ENCODE measurements at places on chromosomes 6 and 20.
A peak's percentile ranks its signal among the peaks of the same experiment; 100 is the strongest.

DNA sequence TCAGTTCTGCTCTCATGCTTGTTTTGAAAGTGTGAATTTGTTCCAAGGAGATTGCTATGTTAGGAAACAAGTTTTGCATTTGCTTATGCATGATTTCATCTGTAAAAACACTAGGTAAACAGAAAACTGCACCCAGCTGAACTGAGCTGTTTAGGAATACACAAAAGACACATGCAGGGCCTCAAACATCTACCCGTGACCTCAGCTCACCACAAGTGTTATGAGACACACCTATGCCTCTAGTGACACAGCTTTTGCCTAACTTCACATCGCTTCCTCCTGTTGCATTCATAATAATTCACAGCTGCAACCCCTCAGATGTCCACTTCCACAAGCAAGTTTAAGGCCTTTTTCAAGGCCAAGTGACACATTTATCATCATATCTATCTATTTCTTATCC, 98.0 kb upstream of the SLC24A3 start:
- no peak for DNase-seq

- no peak for DNase-seq
Measured at GRCh38 chr6:129709196-129709768, 695 bp downstream of the ARHGAP18 start.

- no peak for DNase-seq
Measured at GRCh38 chr6:35677456-35677855, 11.3 kb downstream of the FKBP5 start.

DNA sequence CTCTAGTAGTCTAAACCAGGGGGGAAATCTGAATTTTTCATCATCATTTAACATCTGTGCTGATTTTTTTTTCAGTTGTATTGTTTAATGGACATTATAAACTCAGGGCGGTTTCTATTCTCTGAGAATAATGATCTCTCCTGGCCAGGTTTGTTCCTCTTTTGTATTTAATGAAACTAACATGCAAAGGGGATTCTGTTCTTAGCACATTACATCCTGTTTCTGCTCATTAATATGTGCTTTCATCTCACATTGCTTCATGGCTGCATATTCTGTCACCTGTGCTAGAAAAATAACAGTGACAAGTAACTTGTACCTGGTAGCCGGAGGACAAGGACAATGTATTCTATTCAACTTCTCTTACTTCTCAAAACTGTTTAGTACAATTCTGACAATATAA, 806 bp downstream of the HLA-DOB start:
- DNase-seq = no peak

- no peak for DNase-seq
Measured at GRCh38 chr20:32021091-32021490, 10.9 kb downstream of the CCM2L start.

DNA sequence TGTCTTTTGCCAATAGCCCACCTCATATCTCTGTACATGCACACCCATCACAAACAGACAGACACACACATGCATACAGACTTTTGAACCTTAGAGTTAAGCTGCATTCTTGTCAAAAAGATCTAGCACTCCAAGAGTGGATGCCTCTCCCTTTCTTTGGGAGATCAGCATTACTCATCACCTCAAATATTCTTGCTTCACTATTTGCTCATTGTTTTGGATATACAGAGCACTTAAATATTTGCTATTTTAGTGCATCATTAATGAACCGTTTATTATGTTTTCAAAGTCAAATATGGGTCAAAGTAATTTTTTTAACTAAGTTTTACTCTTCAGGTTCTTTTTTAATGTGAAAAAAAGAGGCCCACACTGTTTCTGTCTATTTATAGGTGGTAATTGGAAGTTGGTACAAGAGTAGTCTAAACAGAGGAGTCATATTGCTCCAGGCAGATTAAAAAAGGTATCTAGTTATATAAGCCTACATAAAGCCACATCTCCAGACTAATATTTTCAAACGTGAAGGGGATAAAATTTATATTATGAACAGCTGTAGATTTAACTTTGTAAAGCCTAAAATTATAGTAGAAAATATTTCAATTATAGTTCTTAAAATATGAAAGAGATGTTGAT, 102.6 kb downstream of the FLRT3 start:
- DNase-seq = no peak

DNA sequence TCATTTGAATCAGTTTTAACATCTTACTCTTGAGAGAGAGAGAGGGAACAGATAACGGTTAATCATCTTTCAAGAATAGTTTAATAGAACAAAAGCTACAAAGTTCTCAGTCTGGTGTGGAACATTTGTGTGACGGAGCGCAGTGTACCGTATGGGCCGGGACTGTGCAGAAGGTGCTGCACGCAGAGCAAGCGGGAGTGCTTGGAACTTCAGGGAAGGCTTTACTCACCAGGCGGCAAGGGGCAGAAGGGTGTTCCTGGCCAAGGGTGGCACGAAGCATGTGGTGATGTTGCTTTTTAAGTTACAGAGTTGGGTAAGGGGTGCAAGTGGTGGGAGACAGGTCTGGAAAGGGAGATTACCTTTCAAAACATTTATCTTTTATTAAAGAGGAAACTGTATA, 95.7 kb downstream of the TULP4 start:
- no peak for DNase-seq

DNA sequence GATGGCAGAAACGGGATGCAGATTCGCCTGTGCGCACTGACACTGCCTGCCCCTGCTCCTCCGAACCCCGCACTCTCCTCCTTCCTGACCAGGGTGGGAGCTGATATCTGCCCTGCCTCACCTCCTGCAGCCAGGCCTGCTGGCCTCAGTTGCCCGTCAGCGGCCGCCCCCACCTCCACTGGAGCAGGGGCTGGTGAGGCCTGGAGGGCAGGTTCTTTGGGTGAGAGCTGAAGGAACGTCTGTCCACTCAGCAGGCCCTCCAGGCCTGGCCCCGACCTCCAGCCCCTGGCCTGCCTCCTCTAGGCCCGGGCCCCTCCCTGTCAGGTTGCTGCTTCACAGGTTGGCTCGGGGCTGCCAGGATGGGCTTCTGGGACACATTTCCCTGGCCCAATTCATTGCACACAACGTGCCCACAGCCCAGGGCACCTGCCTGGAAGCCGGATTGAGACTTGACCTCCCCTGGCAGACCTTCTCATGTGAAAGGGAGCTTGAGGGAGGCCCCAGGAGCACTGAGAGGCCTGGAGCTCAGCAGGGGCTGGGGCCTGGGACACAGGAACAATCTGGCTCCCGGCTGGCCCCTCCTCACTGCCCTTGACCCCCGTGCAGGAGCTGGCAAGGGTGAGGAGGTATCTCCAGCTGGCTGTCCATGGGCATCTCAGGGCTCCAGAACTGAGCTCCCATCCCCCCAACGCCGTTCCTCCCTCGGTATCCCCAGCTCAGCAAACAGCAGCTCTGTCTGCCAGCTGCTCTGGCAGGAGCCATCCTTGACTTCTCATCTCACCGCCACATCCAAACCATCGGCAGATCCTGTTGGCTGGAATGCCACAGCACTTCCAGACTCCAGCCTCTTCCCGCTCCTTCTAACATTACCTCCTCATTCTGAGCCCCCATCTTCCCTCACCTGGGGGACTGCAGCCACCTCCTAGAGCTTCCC, 39.5 kb downstream of the SPDEF start:
- DNase-seq = no peak

DNA sequence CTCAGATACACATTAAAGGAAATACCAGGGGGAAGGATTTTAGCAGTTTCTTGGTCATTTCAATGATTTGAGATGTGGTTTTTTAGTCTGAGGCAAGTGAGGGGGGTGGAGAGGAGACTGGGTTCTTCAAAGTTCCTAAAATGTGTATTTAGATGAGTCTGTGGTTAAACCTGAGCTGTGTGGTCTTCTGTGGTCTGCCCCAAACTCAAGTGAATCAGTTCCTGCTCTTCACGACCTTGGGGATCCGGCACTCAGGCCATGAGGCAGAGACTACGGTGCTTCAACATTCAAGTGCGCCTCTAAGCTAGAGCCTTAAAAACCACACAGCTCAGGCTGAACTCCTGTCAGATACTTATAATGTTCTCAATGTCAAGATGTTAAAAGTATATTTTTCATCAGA, 406.7 kb downstream of the LMBRD1 start:
- no peak for DNase-seq

DNA sequence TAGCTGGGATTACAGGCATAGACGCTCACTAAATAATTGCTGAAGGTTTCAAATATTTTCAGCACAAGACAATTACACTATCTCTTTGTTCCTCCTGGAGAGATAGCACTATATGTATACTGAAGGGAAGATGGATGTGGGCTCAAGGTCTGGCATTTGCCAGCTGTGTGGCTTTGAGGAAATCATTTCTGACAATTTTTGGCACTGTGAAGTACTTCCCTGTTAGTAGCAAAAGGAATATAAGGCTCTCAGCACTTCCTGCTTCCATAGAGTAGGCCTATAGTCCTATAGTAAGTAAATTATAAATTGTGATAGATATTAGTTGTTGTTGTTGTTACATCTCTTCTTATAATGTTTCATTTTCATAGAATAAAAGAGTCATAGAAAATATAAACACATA, 271.1 kb downstream of the SAMD5 start:
- no peak for DNase-seq

DNA sequence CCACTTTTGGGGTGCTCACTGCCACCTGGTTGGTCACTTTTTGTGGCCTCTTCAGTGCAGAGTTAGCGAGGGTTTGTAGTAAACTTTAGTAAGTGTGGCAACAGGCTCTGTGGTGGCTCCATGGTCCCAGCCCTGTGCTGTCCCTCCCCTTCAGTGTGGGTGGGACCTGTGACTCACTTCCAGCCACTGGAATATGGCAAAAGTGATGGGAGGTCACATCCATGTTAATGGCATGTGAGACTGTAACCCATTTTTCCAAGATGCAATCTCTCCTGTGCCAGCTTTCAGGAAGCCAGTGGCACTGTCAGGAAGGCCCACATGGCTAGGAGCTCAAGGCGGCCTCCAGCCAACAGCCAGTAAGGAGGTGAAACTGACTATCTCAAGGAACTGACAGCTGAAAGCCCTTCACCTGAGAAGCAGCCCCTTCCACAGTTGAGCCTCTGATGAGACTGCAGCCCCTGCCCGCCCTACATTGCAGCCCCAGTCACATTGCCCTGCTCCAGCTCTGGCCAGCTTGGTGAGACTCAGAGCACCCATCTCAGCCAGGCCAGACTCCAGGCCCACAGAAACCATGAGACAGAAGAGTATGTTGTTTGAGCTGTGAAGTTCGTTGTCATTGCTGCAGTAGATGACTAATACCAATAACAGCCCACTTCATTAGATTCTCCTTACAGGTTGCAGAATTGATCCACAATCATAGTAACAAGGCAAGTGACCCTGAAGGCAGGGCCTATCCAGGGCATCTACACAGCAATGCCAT, 13.1 kb upstream of the CST7 start:
- DNase-seq = no peak

DNA sequence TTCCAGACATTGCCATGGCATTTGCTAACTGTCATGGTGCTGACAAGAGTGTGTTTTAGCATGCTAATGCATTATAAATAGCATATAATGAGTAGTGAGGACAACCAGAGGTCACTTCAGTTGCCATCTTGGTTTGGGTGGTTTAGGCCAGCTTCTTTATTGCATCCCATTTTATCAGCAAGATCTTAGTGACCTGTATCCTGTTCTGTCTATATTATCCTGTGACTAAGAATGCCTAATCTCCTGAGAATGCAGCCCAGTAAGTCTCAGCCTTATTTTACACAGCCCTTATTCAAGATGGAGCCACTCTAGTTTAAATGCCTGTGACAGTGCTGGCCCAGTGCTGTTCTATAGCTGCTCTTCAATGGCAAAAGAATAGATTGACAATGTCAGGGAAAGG, 781.0 kb upstream of the ADGRB3 start:
- DNase-seq = no peak

DNA sequence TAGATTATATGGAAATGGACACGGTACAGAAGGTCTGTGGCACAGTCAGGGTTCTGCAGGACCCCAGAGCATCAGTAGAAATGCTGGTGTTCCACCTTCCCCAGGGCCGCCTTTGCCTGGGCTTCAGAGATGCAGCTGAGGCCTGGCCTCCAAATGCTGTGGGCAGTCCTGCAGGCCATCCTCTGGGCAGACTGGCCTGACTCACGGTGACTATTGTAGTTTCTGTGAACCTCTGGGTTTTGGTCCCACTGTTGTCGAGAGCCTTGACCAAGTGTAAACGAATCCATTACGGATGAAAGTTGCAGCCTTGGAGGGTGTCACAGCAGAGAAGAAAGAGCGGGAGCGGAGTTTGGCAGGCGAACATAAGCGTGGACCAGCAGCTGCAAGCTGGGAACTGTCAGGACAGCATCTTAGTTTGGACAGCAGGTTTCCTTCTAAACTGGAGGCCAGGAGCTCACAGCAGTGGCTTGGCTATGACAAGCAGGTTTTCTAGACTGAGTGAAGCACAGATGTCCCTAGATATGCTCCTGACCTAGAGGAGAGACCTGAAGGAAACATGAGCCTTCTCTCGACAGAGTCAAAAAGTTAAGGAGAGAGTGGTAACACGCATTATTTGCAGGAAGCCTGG, 46.2 kb upstream of the BCLAF1 start:
- no peak for DNase-seq

GRCh38 chr6:16669227-16669626, 92.0 kb downstream of the ATXN1 start:
- DNase-seq = peak; percentile 50

- DNase-seq = no peak
Measured at GRCh38 chr20:63686492-63687321, 9.7 kb upstream of the TNFRSF6B start.

GRCh38 chr6:147587907-147588306, 79.4 kb downstream of the SAMD5 start:
- DNase-seq = no peak

GRCh38 chr6:105949869-105950268, 136.3 kb upstream of the PRDM1 start:
- DNase-seq = no peak

DNA sequence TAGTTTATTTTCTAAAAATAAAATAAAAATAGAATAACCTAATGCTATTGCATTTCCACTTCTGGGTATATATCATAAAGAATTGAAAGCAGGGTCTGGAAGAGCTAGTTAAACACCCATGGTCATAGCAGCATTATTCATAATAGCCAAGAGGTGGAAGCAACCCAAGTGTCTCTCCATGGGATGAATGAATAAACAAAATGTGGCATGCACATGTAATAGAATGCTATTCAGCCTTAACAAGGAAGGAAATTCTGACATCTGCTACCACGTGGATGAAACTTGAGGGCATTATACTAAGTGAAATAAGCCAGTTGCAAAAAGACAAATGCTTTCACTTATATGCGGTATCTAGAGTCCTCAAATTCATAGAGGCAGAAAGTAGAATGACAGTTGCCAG, 130.8 kb downstream of the TIAM2 start:
- DNase-seq = no peak

- DNase-seq = no peak
Measured at GRCh38 chr20:35458388-35458787, 3.0 kb downstream of the CEP250 start.
